ENCODE measurements at places on chromosomes 3 and 15.

DNA sequence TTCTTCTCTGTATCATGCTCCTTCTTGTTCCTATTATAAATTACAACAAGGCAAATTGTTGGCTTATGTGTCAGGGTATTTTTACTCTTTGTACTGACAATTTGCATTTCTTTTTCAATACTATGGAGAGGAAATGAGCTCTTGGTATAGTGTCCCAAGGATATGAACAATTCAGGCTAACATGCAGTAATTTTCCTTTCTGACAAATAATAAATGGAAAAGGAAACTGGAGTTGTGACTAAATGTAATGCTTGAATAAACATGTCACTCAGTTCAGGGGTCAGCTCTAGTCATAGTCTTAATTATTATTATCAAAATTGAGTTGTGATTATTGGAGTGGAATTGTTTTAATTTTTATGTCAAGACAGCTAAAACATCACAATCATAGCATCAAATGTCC is 256.0 kb upstream of the ZPLD1 start:
- DNase-seq, result no peak

DNA sequence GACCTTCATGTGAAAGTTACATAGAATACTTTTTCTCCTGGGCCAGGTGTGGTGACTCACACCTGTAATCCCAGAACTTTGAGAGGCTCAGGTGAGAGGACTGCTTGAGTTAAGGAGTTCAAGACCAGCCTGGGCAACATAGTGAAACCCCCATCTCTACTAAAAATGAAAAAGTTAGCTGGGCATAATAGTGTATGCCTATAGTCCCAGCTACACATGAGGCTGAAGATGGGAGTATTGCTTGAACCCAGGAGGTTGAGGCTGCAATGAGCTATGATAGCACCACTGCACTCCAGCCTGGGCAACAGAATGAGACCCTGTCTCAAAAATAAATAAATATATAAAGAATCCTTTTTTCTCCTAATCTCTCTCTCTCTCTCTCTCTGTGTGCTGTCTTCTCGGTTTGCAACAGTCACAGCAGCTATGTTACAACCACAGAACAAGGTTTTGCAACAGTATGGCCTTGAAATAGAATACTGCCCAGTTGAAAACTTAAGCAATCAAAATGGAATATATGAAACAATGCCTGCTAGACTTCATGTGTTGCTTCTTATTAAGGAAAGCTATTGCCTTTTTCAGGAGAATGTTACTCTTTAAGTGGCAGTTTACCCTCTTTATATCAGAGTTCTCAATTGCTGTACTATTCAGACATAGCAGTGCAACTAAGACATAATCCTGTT is 12.3 kb upstream of the DENND4A start:
- DNase-seq, result no peak

DNA sequence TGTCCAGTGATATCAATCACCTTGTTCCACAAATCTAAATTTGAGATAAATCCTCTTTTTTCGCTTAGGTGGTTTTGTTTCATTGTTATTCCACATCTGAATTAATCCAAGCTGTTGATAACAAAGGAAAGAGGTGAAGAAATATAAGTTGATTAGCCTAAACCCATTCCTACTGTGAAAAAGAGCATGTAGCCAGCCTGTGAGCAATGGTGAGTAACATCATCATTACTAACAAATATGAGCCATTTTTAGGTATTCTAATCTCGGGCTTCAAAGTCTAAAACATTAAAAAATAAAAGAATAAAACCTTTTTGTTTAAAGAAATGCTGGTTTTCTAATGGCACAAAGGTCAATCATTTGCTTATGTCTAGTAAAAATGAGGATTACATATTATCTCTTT is 52.1 kb upstream of the P3H2 start:
- DNase-seq, result peak; percentile 38

GRCh38 chr3:53230041-53230621 is 25.7 kb downstream of the TKT start:
- no peak for DNase-seq

GRCh38 chr3:191263850-191264249 is 64.8 kb downstream of the OSTN start:
- DNase-seq, result no peak

- peak; percentile 35 for DNase-seq
Measured at GRCh38 chr15:37425541-37425940, 325.2 kb upstream of the MEIS2 start.

DNA sequence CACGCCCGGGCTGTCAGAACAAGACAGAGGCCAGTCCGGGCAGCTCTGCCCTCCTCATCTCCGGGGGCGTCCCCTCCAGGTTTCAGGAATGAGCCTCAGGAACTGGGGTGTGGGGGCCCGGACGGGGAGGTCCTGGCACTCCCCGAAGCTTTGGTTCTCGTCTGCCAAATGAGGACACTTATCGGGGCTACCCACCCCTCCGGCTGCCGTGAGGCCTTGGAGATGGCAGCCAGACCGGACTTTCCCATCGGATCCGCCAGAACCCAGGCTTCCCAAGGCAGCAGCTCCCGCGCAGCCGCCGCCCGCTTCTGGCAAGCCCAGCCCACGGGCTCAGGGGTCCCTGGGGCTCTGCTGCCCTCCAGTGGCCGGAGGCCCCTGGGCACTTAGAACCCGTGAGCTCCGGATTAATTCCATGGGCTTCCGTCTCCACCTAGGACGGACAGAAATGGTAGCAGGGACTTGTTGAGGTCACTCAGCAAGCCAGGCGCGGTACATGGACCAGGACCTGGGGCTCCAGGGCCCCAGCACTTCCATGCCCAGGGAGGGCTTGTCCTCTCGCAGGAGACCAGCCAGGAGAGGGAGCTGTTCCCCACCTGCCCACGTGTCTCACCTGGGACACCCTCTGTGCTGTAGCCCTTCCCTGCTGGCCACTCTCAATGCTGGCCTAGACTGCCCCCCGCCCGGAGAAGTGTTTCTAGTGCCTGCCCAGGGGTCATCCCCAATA is 89.4 kb downstream of the LINGO1 start:
- DNase-seq, result peak; percentile 52

GRCh38 chr3:23873941-23874340 is 42.8 kb downstream of the NKIRAS1 start:
- DNase-seq, result no peak

- DNase-seq, result peak; percentile 11
Measured at GRCh38 chr3:113910966-113911365, 36.8 kb upstream of the ZDHHC23 start.

GRCh38 chr3:178381971-178382448 is 154.2 kb upstream of the KCNMB2 start:
- peak; percentile 59 for DNase-seq

DNA sequence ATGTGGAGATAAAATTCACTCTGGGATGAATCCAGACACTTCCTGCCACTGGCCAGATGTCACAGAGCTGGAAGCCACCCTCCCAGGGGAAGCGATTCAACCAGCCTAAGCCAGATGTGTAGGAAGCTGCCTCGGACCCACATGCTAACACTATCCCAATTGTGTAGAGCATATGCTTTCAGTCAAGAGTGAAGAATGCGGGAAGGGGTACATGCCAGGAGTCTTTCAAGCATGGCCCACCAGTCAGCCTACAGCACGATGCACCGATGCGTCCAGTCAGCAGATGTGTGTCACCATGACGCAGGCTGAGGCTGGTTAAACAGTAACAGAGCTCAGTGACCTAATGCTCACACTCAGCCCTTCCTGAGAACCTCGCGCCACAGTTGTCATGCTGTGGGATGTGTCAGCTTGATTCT is 38.8 kb upstream of the BNC1 start:
- peak; percentile 96 for DNase-seq

- DNase-seq, result no peak
Measured at GRCh38 chr15:101122266-101122665, 129.6 kb downstream of the CHSY1 start.

DNA sequence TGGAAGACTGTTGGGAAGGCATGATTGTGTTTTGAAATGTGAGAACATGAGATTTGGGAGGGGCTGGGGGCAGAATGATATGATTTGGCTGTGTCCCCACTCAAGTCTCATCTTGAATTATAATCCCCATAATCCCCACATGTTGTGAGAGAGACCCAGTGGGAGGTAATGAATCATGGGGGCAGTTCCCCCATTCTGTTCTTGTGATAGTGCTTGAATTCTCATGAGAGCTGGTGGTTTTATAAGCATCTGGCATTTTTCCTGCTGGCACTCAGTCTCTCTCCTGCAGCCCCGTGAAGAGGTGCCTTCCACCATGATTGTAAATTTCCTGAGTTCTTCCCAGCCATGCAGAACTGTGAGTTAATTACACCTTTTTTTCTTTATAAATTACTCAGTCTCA is 430.5 kb downstream of the OTOL1 start:
- DNase-seq, result no peak

- no peak for DNase-seq
Measured at GRCh38 chr15:78691167-78691850, 50.3 kb upstream of the CHRNB4 start.

GRCh38 chr3:68779261-68779660 is 153.1 kb downstream of the TAFA4 start:
- no peak for DNase-seq

DNA sequence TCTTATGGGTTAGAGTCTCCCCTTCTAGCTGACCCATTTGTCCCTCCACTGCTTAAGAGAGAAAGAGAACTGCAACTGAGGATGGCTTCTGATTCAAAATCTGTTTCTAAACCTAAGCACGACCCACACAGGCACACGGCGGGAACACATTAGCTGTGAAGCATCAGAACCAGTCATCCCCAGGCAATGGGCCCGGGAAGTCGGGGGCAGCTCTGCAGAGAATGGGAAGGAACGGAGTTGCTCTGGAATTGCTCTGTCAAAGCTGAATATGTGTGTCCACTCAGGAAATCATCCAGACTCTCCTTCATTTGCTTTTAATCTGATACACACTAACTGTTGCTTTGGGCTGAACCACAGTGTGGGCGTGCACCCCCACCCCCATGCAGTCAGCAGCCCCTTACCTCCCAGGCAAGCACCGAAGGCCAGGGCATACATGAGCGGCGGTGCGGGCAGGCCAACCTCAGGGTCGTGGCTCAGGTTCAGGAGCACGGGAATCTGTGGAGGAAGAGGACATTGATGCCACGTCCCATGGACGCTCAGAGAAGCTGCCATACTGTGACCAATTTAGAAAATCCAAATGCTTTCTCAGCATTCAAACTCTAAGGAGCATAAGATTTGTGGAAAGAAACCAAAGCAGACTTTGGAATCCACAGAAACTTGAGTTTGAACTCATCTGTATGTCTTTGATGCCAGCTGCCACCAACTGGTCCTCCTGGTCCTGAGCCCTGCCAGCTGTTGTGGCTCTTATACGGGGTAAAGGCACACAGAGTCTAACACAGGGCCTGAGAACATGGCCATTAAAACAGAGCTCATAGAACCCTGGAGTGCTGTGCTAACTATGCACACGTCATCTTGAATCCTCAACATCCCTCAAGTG is 247.9 kb downstream of the OCA2 start:
- DNase-seq, result no peak

- peak; percentile 66 for DNase-seq
Measured at GRCh38 chr3:105806359-105806758, 62.5 kb downstream of the CBLB start.
